ENCODE measurements at places on chromosomes 11 and 22. TPM values are rescaled to one million over a fixed set of nuclear protein-coding genes. Genes with fewer than 3 reads are reported as not detected.

DNA sequence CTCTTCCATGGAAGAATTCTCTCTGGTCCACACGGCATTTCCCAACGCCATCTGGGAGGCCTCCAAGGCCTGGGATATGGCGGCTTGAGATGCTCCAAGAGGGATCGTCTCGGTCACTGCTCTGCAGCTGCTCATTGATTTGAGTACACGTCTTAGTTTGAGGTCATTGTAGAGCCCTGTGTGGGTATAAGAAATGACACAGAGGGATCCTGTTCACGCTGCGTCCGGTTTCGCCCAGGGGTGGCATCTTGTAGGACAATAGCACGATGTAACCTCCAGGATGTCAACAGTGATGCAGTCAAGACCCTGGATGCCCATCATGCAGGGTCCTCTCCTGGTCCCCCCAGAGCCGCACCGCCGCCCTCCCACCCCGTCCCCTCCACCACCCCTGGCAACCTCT, 564.6 kb downstream of the BRD1 start:
- no peaks in the 10 kb centered on the region for H3K36me3 ChIP-seq
- no peaks in the 10 kb centered on the region for H3K4me1 ChIP-seq
- H3K27me3 ChIP-seq, result peaks cover 3% of the 10 kb centered on the region
- H3K4me3 ChIP-seq, result no peak overlapping the region
- no peak overlapping the region for H3K27ac ChIP-seq
- no peak for DNase-seq

DNA sequence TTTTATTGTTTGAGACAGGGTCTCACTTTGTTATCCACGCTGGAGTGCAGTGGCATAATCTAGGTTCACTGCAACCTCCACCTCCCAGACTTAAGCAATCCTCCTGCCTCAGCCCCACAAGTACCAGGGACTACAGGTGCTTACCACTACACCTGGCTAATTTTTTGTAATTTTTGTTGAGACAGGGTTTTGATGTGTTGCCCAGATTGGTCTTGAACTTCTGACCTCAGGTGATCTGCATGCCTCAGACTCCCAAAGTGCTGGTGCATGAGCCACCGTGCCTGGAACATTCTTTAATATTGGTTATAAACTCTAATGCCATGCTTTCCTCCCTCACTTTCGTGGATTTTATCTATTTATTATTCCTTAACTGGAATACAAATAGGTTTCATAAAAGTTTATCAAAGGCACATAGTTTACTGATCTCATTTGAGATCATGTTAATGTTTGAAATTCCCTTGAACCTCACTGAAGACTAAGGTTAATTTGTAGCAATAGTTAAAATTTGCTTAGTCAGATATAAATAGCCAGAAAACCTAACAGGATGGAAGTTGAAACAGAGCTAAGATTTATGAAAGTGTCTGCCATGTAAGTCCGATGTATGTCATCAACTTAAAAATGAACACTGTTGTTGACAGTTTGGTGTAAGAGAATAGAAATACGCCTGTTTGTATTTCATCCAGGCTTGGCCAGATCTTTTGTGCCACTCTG, 27.6 kb downstream of the KDM2A start:
- no peak for DNase-seq
- no peak overlapping the region for H3K4me3 ChIP-seq
- no peak overlapping the region for H3K27ac ChIP-seq
- H3K27me3 ChIP-seq, result no peaks in the 10 kb centered on the region

- H3K4me3 ChIP-seq, result no peak overlapping the region
- no peaks in the 10 kb centered on the region for H3K36me3 ChIP-seq
- H3K27ac ChIP-seq, result no peak overlapping the region
- peaks cover 2% of the 10 kb centered on the region for H3K27me3 ChIP-seq
- DNase-seq, result no peak
These were observed 269.1 kb downstream of the TBC1D22A start for GRCh38 chr22:47031628-47031915.

- H3K36me3 ChIP-seq, result no peaks in the 10 kb centered on the region
- peaks cover 16% of the 10 kb centered on the region for H3K4me1 ChIP-seq
- DNase-seq, result no peak
- no peak overlapping the region for H3K4me3 ChIP-seq
- no peak overlapping the region for H3K27ac ChIP-seq
These were observed 1282.1 kb downstream of the TBC1D22A start for GRCh38 chr22:48044487-48045060.

- H3K36me3 ChIP-seq, result no peaks in the 10 kb centered on the region
- DNase-seq, result no peak
- no peak overlapping the region for H3K4me3 ChIP-seq
- no peaks in the 10 kb centered on the region for H3K27me3 ChIP-seq
These were observed 1245.7 kb downstream of the BRD1 start for GRCh38 chr22:48581796-48582469.

DNA sequence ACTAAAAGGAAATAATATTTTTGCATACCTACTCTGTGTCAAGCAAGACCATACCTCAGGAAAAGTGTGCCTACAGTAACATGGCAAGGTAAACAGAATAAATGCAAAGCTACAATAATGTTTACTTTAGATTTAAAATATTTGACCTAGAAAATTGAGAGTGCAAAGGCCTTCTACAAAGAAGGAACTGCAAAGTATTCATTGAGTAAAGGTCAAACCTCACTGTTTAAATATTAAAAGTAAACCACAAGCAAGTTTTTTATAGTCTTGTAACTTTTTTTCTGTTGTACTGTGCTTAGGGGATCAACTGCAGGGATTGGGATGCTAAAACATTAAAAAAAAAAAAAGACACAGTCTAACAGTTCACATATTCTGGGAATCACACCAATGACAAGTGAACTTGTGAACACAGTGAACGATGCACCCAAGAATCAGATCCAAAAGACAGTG, 48.8 kb downstream of the CWF19L2 start:
- no peaks in the 10 kb centered on the region for H3K4me1 ChIP-seq
- H3K36me3 ChIP-seq, result peaks cover 8% of the 10 kb centered on the region
- H3K27ac ChIP-seq, result no peak overlapping the region

- no peak overlapping the region for H3K27ac ChIP-seq
- H3K4me1 ChIP-seq, result no peaks in the 10 kb centered on the region
- no peak for DNase-seq
- no peaks in the 10 kb centered on the region for H3K36me3 ChIP-seq
These were observed 85.7 kb downstream of the CSNK2A3 start for GRCh38 chr11:11267312-11267711.

GRCh38 chr22:39278040-39278439, 33.3 kb upstream of the PDGFB start:
- H3K27ac ChIP-seq, result no peak overlapping the region
- peaks cover 8% of the 10 kb centered on the region for H3K27me3 ChIP-seq
- no peak for DNase-seq
- H3K4me3 ChIP-seq, result no peak overlapping the region
- no peaks in the 10 kb centered on the region for H3K4me1 ChIP-seq

DNA sequence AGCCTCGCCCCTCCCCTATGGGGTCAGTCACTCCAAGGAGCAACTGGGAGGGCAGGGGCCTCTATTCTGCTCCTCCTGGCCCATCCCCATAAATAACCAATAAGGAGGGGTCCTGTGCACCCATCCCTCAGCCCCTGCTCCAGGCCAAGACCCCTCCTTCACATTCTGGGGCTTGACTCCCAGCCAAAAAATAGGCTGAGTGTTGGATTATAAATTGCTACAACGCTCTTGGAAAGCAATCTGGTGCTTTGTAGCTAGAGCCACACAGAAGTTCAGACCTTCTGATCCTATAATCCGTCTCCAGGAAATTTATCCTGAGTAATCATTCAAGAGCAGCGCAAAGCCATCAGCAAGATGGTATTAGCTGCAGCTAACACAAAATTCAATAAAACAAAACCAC, 42.5 kb downstream of the ABCC8 start:
- no peaks in the 10 kb centered on the region for H3K4me1 ChIP-seq
- H3K27ac ChIP-seq, result no peak overlapping the region
- H3K4me3 ChIP-seq, result no peak overlapping the region

GRCh38 chr11:67439321-67440228, 2.1 kb upstream of the PTPRCAP start:
- H3K4me1 ChIP-seq, result peaks cover 71% of the 10 kb centered on the region
- peaks cover 35% of the 10 kb centered on the region for H3K27me3 ChIP-seq
- no peak for DNase-seq
- peak overlapping the region; percentile 93 for H3K4me3 ChIP-seq
- H3K36me3 ChIP-seq, result peaks cover 9% of the 10 kb centered on the region
- H3K27ac ChIP-seq, result peak overlapping the region; percentile 93

DNA sequence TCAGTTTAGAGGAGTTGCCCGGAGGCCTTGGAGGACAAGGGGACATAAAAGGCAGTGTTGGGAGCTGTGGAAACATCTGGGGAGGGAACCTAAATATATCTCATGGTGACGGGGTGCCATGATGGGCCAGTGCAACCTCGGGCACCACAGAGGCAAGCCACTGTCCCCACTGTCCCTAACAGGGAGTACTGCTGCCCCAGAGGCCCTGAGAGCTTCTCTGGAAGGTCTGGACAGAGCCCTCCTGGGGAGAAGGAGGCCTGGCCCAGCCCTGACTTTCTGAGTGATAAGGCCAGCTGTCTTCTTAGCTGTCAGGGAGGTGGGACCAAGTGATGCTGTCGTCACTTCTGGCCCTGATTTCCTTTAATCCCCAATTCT, 5.5 kb upstream of the P2RY6 start:
- DNase-seq, result no peak
- H3K36me3 ChIP-seq, result no peaks in the 10 kb centered on the region
- peaks cover 4% of the 10 kb centered on the region for H3K27me3 ChIP-seq
- no peak overlapping the region for H3K4me3 ChIP-seq
- H3K27ac ChIP-seq, result no peak overlapping the region
- H3K4me1 ChIP-seq, result no peaks in the 10 kb centered on the region

DNA sequence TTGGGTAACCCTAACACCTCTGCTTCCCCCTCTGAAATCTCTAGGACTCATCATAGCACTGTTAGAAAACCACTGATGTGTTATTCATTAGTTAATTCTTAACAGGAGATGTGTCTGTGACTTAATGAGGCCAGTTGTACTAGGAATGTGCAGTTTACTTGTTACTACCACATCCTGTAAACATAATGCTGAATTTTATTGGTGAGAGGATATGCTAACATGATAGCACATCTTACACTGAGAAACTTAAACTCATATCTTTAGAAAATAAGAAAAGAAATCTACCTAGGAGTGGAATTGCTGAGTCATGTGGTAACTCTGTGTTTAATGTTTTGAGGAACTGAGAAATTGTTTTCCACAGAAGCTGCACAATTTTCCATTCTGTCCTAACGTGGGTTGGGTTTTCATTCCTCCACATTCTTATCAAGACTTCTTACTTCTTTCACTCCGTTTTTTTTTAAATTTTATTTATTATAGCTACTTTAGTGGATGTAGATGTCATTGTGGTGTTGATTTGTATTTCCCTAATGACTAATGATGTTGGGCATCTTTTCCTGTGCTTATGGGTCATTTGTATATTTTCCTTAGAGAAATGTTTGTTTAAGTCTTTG, 33.7 kb downstream of the RNF121 start:
- H3K27ac ChIP-seq, result peak overlapping the region; percentile 40
- peaks cover 9% of the 10 kb centered on the region for H3K4me1 ChIP-seq
- no peak overlapping the region for H3K4me3 ChIP-seq
- H3K36me3 ChIP-seq, result peaks cover 8% of the 10 kb centered on the region

- no peaks in the 10 kb centered on the region for H3K36me3 ChIP-seq
- no peak overlapping the region for H3K4me3 ChIP-seq
- no peak overlapping the region for H3K27ac ChIP-seq
- DNase-seq, result no peak
- H3K27me3 ChIP-seq, result peaks cover 8% of the 10 kb centered on the region
These were observed 101.9 kb downstream of the LRRC32 start for GRCh38 chr11:76568621-76569020.

GRCh38 chr22:23068096-23068831, 2.1 kb upstream of the GNAZ start:
- no peak overlapping the region for H3K27ac ChIP-seq
- H3K4me3 ChIP-seq, result no peak overlapping the region
- H3K36me3 ChIP-seq, result no peaks in the 10 kb centered on the region
- no peak for DNase-seq

GRCh38 chr11:115391598-115391997, 112.6 kb downstream of the CADM1 start:
- no peaks in the 10 kb centered on the region for H3K4me1 ChIP-seq
- no peaks in the 10 kb centered on the region for H3K36me3 ChIP-seq
- no peak for DNase-seq
- H3K27me3 ChIP-seq, result no peaks in the 10 kb centered on the region
- no peak overlapping the region for H3K27ac ChIP-seq
- no peak overlapping the region for H3K4me3 ChIP-seq

DNA sequence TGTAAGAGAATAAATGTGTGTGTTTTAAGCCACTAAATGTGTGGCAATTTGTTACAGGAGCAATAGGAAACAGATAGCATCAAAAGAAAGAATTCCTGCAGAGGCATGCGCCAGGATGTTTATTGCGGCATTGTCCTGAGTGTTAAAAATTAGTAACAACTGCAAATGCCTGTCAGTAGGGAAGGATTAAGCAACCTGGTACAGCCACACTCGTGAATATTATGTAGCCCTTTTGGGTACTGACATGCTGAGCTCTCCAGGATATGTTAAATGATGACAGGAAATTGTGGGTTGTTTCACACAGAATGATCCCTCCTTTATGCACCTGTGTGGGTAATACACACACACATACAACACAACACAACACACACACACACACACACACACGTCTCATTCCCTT, 69.7 kb upstream of the MYOD1 start:
- H3K4me3 ChIP-seq, result no peak overlapping the region
- H3K36me3 ChIP-seq, result no peaks in the 10 kb centered on the region
- H3K4me1 ChIP-seq, result no peaks in the 10 kb centered on the region
- H3K27ac ChIP-seq, result no peak overlapping the region
- H3K27me3 ChIP-seq, result peaks cover 7% of the 10 kb centered on the region
- no peak for DNase-seq

DNA sequence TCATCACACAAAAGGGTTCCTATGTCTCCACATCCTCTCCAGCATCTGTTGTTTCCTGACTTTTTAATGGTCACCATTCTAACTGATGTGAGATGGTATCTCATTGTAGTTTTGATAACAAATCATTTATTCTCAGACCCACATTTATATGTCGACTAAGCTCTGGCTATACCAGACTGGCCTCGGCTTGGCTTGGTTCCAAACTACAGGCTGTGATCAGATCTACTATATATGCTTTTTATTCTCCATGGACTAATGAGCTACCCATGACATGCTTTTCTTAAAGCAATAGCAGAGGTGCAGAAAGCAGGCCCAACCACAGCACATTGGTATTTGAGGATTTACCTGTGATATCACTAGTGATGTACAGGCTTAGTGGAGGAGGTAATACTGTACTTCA, 139.8 kb upstream of the PGR start:
- H3K27ac ChIP-seq, result no peak overlapping the region
- no peaks in the 10 kb centered on the region for H3K4me1 ChIP-seq
- no peaks in the 10 kb centered on the region for H3K36me3 ChIP-seq
- no peaks in the 10 kb centered on the region for H3K27me3 ChIP-seq
- no peak overlapping the region for H3K4me3 ChIP-seq
- DNase-seq, result no peak

Gene GAS2L1
- polyA plus RNA-seq, result 0.26 TPM

Gene RAG2
- not detected for polyA plus RNA-seq

Gene RRP7A
- polyA plus RNA-seq, result 54.3 TPM

Gene LRRC10B
- not detected for polyA plus RNA-seq

Gene NLRP10
- polyA plus RNA-seq, result not detected

Gene E2F8
- 0.17 TPM for polyA plus RNA-seq

Gene OR9G1
- polyA plus RNA-seq, result not detected

Gene CTSF
- polyA plus RNA-seq, result 56.7 TPM

Gene CHRDL2
- polyA plus RNA-seq, result not detected

Gene PLAAT4
- 906 TPM for polyA plus RNA-seq

Gene MAPK8IP2
- polyA plus RNA-seq, result not detected

Data from immature natural killer cell (primary cell).